Foreskin keratinocyte (primary cell): ENCODE measurements at places on chromosomes 4 and X.

DNA sequence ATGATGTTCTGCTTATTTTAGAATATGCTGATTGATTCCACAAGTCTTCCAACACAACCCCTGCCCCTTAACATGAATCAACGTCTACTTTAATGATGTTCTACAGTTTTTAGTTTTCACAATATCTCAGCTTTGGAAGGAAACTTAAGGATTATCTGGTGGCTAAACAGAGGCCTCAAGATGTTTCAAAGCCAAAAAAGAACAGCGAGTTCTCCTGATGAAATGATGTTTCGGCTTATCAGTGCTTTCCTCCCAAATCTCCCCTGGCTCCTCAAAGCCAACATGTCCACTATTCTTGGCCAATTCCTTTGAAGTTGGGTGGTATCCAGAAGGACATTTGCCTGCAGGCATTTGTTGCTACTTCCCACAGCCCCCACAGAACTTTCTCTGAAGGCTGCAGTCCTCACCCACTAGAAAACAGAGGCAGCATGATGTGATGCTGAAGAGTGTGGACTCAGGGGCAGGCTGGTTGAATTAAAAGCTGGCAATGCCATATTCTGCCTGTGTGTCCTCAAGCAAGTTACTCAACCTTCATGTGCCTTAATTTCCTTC is 87.3 kb downstream of the ADGRG4 start:
- no peak for DNase-seq

GRCh38 chr4:140819610-140820009 is 63.4 kb upstream of the TBC1D9 start:
- DNase-seq: no peak

GRCh38 chr4:100060765-100061416 is 110.8 kb upstream of the H2AZ1 start:
- DNase-seq: no peak

DNA sequence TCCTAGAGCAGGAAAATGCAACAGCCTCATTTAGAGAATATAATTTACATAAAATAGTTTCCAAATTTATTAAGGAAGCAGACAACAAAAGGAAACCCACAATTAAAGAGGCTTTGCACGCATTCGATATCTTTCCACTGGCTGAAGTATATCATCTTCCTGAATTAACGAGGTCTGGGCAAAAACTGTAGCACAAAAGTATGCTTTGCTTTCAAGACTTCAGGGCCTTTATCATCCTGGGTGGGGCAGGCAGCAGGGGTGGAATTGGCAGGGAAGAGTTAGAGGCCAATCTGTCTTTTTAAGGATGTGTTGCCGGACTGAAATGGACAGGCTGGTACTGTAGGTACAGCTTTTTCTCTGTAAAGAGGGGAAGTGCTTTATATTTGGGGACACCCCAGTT is 17.0 kb upstream of the STX18 start:
- DNase-seq: no peak

DNA sequence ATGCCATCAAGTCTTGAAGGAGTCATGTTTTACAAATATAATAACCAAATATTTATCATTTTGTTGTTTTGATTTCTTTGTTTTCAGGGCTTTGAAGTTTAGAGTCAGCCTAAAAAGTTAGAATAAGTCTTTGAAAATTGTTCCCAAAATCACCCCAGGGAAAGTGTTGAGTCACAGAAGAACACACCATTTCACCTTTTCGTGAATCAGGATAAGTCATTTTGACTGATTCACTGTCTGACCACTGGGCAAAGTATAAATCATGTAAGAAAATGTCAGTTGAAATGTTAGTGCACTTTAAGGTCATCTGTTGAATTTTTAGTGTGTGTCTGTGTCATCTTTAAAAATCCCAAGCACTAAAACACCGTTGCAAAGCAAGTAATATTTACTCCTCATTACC is 1320.1 kb downstream of the RPA4 start:
- peak; percentile 62 for DNase-seq

- peak; percentile 20 for DNase-seq
Measured at GRCh38 chrX:68676335-68676734, 28.9 kb downstream of the STARD8 start.

GRCh38 chrX:7637066-7637465 is 205.9 kb upstream of the VCX start:
- no peak for DNase-seq

DNA sequence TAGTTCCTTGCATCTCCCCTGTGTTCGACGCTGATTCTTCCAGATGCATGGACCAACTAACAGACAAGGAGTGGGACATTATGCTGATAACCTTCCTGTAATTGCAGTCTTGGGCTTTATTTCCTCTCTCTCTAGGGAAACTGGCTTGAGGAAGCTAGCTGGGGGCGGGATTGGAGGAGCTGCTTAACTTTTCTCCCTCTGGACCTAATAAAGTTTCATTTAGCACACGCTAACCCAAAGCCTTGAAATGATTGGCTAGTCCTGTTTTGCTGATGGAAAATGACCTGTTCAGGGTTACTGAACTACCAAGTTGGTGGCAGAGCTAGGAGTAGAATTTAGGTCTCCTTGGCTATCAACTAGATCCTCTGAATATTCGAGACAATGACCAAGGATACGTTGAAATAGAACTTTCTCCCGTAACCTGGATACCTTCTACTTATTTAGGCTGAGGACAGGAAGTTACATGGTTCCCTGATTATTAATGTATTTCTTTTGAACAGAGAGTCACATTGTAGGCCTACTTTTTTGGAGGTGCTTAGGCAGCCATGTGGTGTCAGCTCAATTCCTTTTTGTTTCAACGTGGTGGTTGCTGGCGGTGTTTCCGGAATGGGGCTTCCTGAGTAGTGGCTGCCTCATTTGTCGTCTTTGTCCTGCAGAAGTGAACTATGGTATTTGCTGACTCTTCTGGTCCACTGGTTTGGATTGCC is 2.0 kb downstream of the PGK1 start:
- DNase-seq: no peak

DNA sequence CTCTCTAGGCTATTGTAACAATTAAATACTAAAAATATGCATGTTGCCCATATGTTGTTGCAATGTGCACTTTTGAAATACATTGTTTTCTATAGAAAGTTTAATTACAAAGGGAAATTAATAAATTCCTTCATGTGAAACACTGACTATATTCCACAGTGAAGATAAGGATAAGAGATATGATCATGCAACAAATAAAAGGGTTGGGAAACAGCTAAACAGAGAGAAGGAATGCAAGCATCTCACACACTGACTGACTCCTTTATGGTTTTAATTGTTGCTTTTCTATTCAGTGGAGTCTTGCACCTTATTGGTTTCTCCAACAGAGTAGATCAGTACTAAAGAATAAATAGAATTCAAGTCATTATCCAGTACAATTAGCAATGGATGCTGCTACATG is 37.8 kb downstream of the ELOVL6 start:
- DNase-seq: no peak

DNA sequence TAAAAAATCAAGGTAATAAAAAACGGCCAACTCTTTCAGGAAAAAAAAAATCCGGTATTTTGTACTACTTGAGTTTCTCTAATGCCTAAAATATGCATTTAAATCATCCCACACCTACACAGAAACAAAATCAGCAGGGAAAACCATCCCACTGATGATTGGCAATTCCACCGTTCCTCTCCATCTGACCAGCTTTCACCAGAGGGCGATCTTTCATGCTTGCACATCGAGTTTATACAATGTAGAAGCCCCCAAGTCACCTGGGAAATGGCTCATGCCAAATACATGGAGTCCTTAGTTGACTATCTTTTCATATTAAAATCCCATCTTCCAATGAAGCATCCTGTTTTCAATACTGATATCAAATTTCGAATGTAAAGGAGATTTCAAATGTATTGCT is 69.2 kb downstream of the PTCHD1 start:
- no peak for DNase-seq

GRCh38 chr4:80201252-80202151 is 4.2 kb downstream of the PRDM8 start:
- DNase-seq: peak; percentile 26

DNA sequence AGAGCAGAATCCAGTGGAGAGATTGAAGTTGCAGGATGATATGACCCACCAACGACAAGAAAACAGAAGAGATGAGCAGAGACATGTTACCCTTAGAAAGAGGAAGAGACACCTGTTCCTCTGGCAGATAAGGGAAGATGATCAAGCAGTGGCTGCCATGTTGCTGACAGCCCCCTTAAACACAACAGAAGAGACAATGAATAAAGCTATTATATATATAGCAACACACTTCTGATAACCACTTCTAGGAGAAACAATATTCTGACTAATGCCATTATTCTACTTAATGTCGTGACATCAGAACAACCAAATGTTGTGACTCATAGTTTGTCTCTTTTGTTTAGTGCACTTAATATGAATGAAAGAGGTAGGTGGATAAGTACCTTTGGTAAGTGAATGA is 44.9 kb downstream of the SH3RF1 start:
- DNase-seq: no peak

- DNase-seq: no peak
Measured at GRCh38 chr4:168071304-168071703, 21.0 kb upstream of the ANXA10 start.

DNA sequence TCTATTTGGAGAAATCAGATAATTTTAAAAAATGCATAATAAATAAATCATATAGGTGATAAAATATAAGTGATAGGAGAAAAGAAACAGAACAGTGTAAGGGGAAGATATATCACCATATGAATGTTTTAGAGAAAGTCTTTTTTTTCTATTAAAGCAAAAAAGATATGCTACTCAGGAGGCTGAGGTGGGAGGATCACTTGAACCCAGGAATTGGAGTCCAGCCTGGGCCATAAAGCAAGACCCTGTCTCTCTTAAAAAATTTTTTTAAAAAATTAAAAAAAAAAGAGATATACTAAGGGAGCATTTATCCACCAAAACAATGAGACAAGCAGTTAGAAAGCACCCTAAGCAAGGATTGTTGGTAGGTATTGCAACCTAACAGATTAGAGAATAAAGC is 6.1 kb downstream of the TMEM156 start:
- DNase-seq: no peak

DNA sequence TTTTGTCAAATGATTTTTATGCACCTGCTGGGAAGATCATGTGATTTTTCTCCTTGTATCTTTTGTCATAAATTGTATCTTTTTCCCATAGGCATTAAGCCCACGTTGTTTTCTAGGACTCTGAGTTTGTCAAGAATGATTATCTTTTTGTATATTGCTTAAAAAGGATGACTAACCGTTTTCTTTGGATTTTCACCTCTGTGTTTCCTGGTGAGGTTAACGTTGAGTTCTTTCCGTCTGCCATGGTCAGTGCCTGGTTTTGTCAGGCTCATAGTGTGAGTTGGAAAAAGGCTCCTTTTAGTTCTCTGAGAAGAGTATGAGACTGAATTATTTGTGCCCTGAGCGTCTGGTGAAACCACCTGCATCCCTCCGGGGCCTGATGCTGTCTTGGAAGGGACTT is 21.9 kb downstream of the PCGF3 start:
- DNase-seq: no peak

DNA sequence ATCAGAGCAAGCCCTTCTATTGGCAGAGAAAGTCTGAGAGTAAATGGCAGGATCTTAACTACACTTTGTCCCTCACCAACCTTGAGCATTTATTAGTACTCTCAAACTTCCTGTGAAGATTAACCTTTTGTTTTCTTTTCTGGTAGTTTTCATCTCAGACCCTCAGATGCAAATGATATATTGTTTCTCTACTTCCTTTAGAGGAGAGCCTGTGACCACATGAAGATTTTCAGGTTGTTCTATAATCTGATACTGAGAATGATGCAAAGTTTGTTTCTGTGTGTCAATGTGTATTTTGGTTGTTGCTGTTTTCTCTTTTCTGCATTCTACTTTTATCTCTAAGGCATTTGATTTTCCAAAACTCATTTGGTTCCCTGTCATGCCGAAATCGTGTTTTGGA is 165.8 kb upstream of the CYSLTR1 start:
- no peak for DNase-seq

GRCh38 chrX:41144873-41145272 is 59.6 kb downstream of the USP9X start:
- DNase-seq: no peak

DNA sequence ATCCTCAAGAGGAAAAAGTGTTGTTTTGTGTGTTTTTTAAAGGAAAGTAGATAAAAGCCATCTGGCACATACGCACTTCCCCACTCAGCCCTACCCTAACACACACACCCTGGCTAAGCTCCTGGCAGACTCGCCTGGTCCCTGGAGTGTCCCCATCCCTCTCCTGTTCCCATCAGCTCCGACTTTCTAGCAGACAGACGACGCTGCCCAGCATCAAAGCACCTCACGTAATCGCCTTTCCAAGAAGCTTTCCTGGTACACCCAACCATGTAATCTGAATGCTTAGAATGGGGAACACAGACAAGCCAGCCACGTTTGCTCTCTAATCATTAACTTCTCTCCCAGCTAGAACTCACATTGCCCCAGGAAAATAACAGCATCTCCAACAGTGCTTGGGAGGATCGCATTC is 116.2 kb downstream of the AFAP1 start:
- DNase-seq: no peak

GRCh38 chr4:15043226-15043625 is 40.9 kb downstream of the CPEB2 start:
- DNase-seq: no peak

GRCh38 chrX:55201930-55202579 is 18.1 kb upstream of the PAGE5 start:
- no peak for DNase-seq

DNA sequence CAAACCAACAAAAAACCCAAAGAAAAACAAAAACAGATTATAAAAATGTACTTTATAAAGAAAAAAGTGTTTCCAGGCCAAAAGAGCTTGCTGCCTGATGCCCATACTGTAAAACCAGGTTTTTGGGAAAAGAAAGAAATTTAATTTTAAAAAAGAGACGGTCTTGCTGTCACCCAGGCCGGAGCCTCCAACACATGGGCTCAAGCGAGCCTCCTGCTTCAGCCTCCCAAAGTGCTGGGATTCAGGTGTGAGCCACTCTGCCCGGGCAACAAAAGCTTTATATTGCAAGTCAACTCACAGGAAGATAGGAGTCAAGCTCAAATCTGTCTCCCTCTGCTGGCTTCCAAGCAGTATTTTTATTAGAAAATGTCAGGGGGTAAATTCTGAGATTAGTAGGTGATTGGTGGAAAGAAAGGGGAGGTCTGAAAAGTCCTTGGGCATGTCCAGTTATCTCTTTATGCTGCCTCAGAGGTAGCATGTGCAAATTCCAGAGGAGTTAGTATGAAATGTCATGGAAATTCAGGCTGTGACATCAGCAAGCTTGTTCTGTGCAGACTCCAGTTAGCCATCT is 39.4 kb downstream of the MGST2 start:
- peak; percentile 16 for DNase-seq

DNA sequence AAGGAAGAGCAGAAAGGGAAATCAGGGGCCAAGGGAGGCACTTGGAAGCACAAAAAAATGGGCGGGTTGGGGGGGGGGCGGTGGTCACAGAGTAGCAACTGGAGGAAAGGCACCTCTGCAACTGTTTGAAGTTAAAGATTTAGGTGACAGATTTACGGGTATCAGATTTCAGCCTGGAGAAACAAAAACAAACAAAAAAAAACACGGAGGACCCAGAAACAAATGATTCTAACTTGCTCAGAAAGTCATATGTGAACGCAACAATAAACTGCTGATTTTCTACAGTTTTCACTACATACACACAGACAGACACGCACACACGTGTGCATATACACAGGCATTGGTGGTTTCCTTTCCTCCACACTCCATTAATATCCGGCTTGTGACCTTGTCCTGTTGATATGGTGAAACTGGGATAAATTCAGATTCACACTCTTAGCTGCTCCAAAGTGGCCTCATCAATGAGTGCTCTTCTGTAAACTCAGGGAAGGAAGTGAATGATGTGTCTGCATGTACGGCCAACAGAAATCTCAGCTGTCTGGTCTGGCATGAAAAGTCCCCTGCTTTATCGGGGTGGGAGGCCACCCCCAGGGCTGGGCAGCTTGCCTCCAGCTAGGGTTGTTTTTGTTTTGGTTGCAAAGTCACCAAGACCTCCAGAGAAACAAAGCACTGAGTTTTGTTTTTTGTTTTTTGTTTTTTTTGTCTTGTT is 54.3 kb downstream of the CHST7 start:
- DNase-seq: no peak
